ENCODE measurements at places on chromosomes 11 and 22.
A peak's percentile ranks its signal among the peaks of the same experiment; 100 is the strongest.

DNA sequence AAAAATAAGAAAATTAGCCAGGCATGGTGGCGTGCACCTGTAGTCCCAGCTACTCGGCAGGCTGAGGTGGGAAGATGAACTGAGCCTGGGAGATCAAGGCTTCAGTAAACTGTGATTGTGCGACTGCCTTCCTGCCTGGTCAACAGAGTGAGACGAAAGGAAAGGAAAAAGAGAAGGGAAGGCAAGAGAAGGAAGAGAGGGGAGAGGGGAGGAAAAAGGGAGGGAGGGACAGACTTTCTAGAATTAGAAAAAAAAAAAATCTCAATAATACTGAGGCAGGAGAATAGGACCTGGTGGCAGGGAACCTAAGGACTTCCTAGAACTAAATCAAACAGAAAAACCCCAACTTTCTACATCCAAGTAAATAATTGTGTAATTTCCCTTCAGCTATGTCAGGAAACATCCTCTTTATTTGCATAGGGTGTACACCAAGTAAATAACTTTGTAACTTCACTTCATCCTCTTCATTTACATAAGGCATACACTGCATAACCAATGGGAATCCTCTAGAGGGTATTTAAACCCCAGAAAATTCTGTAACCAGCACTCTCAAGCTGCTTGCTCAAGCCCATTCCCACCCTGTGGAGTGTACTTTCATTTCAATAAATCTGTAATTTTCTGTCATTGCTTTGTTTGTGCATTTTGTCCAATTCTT lies 8.7 kb downstream of the SBF2 start:
- no peak for DNase-seq

- DNase-seq: no peak
Measured at GRCh38 chr11:86346513-86346912, 28.2 kb upstream of the CCDC81 start.

DNA sequence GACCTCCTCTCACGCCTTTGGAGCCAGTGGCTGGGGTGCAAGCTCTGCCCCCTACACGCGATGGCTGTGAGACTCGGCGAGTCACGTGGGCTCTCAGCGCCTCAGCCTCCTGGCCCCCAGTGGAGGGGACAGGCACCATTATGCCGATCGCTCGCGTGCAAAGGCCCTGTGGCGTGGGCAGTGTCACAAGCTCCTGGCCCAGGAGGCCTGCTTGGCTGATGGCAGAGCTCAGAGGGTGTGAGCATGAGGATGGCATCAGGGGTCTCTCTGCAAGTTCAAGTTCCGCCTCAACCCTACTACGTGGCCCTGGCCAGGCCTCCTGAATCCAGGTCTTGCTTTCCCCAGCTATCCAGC lies 90.8 kb upstream of the KCNQ1OT1 start:
- DNase-seq: no peak

- DNase-seq: no peak
Measured at GRCh38 chr11:132579634-132580327, 952.5 kb downstream of the OPCML start.

- no peak for DNase-seq
Measured at GRCh38 chr22:23500508-23501260, 79.4 kb downstream of the IGLL1 start.

DNA sequence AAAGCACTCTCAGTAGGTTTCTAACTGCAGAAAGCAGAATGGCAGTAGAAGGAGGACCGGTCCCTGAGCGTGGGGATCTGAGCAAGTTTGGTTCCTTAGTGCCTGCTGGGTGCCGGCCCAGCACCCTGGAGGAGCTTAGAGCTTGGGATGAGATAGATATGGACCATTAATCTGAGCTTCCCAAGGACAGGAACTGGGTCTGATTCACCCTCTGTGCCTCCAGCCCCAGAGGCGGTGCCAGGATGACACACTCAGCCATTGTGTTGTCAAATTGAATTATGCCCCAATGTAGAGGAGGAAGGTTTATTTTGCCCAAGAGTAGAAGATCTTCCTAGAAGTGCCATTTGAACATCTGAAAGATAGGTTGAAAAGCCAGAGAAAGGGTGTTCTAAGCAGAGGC lies 4.3 kb downstream of the ZC3H7B start:
- peak; percentile 82 for DNase-seq

DNA sequence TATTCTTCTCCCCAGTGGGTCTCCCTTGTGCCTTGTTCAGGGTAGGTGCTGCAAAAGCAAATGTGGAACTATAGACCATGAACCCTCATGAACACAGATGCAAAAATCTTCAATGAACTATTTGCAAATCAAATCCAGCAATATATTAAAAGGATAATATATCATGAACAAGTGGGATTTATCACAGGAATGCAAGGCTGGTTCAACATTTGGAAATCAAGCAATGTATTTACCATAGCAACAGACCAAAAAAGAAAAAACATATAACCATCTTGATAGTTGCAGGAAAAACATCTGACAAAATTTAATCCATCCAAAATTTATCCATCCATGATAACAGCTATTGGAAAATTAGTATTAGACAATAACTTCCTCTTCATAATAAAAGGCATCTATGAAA lies 11.4 kb upstream of the OSBPL5 start:
- no peak for DNase-seq

DNA sequence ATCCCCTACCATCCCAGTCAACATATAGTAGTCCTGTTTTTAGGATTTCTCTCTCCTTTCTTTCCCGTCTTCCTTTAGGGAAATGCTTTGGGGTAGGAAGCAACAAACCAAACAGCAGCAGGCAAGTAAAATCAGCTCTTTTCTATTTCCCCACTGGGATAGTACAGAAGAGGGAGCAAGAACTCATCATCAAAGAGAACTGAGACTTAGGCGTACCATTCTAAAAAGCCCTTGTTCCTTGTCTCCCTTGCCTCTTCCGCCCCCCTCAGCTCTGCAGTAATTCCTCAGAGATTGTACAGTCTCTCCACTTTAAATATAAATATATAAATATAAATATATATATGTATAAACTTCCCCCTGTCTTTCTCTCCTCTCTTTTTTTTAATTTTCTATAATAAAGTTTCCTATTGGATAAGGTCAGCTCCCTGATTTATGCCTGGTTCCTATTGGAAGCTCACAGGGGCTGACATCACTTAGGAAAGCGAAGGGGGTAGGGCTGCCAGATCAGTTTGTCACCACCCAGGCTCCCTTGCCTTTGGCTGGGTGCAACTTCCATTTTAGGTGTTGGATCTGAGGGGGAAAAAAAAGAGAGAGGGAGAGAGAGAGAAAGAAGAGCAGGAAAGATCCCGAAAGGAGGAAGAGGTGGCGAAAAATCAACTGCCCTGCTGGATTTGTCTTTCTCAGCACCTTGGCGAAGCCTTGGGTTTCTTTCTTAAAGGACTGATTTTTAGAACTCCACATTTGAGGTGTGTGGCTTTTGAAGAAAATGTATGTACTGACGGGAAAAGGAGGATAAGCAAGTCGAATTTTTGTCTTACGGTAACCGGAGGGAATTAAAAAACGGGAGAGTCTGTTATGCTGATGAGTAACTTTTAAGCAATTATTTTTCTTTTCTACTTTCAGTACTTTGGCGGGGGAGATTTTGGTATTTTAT lies at the start of gene CTNND1:
TSS of gene CTNND1 (plus strand) at position 502 of the 934 bp plus-strand sequence. CDS start 29,677 bp downstream, outside the sequence.
- peak; percentile 97 for DNase-seq

DNA sequence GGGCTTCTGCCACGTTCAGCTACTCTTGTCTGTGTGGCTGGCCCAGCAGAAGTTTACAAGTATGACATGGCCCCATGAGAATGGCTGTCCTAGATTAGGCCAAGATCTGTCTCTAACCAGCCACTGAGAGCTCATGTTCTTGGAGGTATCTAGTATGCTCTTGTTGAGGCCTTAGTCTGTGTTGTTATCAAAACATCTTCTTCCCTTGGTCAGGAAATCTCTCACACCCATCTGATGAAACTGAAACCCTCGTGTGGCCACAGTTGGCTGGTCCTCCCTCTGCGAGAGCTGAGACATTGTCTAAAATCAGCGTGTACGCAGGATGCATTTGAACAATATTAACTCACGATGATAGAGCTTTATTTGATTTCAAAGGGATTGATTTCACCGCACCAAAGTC lies 109.0 kb upstream of the NNMT start:
- DNase-seq: no peak

DNA sequence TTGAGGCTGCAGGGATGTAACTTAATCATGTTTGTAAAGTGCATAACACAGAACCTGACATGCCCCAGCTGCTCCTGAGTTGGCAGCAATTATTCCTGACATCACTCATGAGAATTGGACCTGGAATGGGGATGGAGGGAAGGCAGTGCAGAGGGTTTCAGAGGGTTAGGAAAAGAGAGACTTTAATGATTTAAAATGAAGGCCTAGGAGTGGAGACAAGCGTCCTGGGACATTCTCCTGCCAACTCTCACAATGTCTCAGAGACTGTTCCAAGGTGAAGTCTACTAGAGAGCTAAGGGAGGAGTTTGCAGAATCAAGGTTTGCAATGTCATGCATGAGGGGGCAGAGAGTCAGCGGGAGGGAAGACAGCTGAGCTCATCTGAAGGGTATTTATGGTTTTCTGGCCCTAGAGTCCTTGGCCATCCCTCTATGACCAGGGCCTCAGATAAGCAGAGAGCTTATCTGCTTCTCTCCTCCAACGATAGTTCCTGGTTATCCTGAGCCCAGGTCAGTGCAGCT lies 36.9 kb downstream of the GGTLC2 start:
- no peak for DNase-seq

DNA sequence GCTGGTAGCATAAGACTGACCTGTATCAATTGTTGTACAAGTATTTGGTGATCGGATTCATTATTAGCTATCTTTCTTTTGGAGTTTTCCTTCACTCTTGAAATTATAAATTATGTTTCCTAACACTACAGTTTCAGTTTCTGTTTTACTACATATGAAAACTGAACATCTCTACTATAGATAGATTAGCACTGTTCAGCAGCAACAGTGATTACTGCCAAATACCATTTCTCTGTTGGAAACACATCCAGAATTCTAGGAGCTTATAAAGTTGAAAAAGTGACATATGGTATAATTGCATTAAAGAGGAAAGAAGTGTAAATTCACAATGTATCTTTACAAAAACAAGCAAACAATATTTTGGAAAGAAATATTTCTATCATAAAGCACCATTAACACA lies 118.5 kb upstream of the GRIA4 start:
- no peak for DNase-seq

DNA sequence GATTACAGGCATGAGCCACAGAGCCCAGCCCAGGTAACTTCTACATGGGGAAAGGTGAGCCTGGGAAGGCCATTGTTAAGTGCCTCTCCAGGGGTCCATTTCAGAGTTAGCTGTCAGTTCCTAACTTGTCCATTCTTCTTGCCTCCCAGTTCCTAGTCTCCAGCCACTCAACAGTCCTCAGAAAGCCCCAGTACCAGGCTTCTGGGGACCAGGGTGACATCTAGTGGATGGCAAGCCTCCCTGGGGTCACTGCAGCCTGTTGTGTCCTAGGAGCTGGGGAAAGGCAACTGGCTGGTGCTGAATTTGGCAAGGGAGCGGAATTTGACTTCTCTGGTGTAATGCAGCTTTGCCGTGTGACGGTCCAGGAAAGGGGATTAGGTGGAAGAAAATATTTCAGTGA lies 2.1 kb downstream of the LGALS12 start:
- DNase-seq: no peak

DNA sequence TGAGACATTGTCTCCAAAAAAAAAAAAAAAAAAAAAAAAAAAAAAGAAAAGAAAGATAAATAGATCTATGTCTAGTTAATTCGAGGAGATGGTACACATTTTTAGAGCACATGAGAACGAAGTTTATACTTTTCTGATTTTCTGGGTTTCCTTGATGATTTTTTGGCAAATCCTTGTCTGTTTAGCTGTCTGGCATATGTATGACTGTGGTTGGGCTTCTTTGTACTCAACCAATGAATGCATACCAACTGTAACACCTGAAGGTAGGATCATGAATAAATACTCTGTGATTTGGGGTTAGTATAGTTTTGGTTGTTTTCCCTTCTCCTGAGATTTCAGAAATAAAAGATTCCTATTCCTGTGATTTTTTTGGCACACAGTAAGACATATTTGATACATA lies 63.1 kb downstream of the ARHGEF12 start:
- DNase-seq: no peak

DNA sequence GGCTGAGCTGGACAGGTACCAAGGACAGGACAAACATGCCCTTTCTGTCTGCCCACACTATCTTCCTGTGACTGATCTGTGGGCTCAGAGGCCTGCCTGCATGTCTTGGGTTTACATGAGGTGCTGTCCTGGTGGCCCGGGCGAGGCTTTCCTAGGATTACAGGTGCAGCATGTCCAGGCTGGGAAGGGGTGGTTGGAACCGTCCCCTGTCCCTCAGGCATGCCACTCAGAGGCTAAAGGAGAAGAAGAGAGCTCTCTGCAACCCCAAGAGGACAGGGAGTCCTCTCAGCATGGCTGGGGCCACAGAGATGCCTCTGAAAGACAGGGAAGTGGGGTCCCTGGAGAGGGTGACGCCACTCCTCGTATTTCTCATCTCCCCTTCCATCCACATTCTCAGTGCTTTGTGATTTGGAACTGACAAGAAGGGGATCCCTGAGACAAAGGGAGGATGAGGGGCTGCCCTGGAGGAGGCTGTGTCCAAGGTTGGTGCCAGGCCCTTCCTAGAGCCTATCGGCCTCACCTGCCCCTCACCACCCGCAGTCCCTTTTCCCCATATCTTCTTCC lies 64.6 kb upstream of the LMO1 start:
- no peak for DNase-seq

DNA sequence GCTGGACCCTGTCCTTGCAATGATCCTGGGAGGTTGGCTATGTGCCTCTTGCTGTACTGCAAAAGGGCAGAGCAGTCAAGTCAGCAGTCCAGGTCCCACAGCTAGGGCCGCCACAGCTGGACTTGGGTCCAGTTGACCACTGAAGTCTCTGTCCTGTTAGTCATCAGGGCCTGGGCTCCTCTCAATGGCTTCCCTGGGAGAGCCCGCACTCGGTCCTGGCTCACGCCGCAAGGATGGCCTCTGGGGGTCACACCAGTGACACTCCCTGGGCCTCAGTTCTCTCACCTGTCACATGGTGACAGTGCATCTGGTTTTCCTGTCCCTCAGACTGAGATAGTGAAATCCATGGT lies 85.1 kb downstream of the NECTIN1 start:
- DNase-seq: no peak

GRCh38 chr11:3159296-3160190 lies 5.6 kb downstream of the OSBPL5 start:
- no peak for DNase-seq

- no peak for DNase-seq
Measured at GRCh38 chr11:9852465-9852864, 188.6 kb downstream of the SWAP70 start.

- DNase-seq: peak; percentile 56
Measured at GRCh38 chr11:88552379-88553062, 215.0 kb upstream of the CTSC start.

- DNase-seq: peak; percentile 96
Measured at GRCh38 chr11:129846508-129847335, 31.1 kb downstream of the TMEM45B start.

- no peak for DNase-seq
Measured at GRCh38 chr11:116876656-116877055, 39.2 kb upstream of the APOA1 start.

- no peak for DNase-seq
Measured at GRCh38 chr11:130815956-130816355, 100.3 kb downstream of the SNX19 start.

Measured in AG10803 (cell line).